GM23248 (cell line): ENCODE measurements at places on chromosomes 3 and 15. TPM values are rescaled to one million over a fixed set of nuclear protein-coding genes. Genes with fewer than 3 reads are reported as not detected.

GRCh38 chr3:129228891-129229585 is 20.4 kb upstream of the COPG1 start:
- H3K36me3 ChIP-seq = no peaks in the 10 kb centered on the region
- H3K27ac ChIP-seq = peak overlapping the region; percentile 88
- peak; percentile 88 for DNase-seq
- H3K4me1 ChIP-seq = peaks cover 55% of the 10 kb centered on the region
- no peak overlapping the region for H3K4me3 ChIP-seq
- no peaks in the 10 kb centered on the region for H3K27me3 ChIP-seq

The GOLGA6D gene
- total RNA-seq = not detected in 2 replicates

The GP5 gene
- total RNA-seq = 0.11 TPM in 1 of 2 replicates, not detected in the other

DNA sequence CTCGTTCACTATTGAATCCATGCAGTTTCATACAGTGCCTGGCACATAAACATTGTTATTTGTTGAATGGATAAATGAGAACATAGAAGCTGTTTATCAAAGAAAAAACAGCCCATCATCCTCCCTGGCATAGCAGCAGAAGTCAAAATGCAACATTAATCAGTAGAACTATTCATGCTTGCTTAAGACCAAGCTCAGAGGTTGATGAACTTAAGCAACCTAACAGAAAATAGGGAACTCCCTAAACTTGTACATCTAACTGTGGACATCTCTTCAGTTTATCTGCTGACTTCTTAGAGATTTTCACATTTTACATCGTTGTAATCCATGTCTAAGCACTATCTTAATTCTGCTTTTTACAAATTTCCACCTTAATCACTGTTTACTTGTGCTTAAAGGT is 29.2 kb downstream of the SENP8 start:
- H3K36me3 ChIP-seq = no peaks in the 10 kb centered on the region
- H3K27me3 ChIP-seq = no peaks in the 10 kb centered on the region
- H3K4me1 ChIP-seq = no peaks in the 10 kb centered on the region
- no peak overlapping the region for H3K27ac ChIP-seq

The BTLA gene
- total RNA-seq = not detected in 2 replicates

- H3K4me1 ChIP-seq = no peaks in the 10 kb centered on the region
- H3K36me3 ChIP-seq = no peaks in the 10 kb centered on the region
- no peak overlapping the region for H3K4me3 ChIP-seq
These were observed 50.0 kb upstream of the RASGRP1 start for GRCh38 chr15:38614621-38615020.

DNA sequence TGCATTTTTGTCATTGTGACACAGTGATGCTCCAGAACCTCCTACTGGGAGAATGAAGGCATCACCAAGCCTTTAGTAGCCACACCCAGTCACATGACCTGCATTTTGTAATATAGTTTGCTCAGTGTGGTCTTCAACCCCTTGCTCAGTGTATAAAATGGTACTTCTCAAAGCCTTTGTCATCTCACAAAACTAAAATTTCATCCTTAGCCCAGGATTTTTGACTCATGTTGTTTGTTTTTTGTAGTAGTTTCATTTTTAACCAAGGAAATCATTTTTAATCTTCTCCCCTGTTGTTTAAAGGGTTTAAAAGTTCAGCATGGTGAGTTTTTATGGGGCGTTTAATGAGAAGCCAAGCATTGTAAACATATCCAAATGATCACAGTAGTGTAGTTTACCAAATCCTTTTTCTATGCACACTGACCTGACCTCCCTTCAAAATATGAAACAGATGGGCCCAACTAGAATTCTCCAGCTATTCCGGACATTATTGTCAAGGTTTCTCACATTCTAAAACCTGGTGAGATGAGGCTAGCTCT is 123.5 kb upstream of the IL12A start:
- peak overlapping the region; percentile 22 for H3K4me3 ChIP-seq
- peak; percentile 57 for DNase-seq
- H3K27me3 ChIP-seq = no peaks in the 10 kb centered on the region
- peaks cover 17% of the 10 kb centered on the region; the same call in 1 of the 2 replicates for H3K36me3 ChIP-seq
- peak overlapping the region; percentile 44 for H3K27ac ChIP-seq

- 0 out of 2 replicates have a peak, but pooled peaks cover 5% of the 10 kb centered on the region for H3K27me3 ChIP-seq
- H3K4me1 ChIP-seq = peaks cover 10% of the 10 kb centered on the region; the same call in 1 of the 2 replicates
- no peak overlapping the region for H3K4me3 ChIP-seq
- DNase-seq = peak; percentile 72
- no peaks in the 10 kb centered on the region for H3K36me3 ChIP-seq
These were observed 59.5 kb upstream of the CTSH start for GRCh38 chr15:79004336-79004735.

DNA sequence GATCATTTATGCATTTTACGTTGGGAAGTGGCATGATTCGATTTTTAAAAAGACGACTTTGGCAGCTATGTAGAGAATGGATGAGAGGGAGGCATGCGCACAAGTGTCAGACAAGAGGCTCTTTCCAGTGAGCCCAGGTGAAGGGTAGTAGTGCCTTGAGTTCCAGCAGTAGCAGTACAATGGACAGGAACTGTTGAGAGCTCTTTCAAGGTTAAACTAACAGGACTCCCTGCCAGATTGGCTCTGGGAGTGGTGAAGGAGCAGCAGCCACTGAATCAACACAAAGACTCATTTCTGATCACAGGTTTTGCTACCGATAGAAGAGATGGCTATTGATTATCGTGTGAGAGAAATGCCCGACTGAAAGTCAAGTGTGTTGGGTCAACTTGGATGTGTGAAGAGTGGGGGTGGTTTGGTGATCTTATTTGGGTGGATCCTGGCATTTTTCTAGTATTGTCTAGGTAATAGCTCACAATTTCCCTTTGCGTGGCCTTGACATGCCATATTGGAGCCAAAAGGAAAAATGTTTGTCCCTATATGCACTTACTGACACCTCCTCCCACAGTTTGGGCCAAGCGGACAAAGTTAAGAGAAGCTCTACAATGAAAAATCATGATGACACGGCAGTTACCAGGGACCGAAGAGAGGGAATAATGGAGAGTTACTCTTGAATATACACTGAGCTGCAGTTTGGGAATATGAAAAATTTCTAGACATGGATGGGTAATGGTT is 81.6 kb upstream of the MDFIC2 start:
- no peak overlapping the region for H3K4me3 ChIP-seq
- no peaks in the 10 kb centered on the region for H3K4me1 ChIP-seq
- H3K27me3 ChIP-seq = no peaks in the 10 kb centered on the region
- no peaks in the 10 kb centered on the region for H3K36me3 ChIP-seq

The CACNA1D gene
- not detected in 2 replicates for total RNA-seq

DNA sequence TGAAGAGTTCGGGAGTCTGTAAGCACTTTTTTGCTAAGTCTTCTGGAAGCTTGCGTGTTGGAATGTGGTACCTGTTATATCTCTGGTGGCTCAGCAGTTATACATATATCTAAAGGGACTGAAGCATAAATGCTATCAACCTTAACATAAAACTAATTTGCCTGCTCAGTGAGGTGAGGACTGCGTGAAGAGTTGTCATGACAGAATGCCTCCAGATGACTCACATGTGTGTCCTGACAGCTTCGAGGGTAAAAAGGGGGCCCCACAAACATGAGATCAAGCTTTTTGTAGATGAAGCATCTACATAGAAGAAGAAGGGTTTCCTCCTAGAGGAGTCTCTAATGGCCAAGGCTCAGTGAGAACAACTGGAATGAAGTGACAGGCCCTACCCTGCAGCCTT is 88.8 kb upstream of the C3orf80 start:
- no peak overlapping the region for H3K4me3 ChIP-seq
- no peak overlapping the region for H3K27ac ChIP-seq
- no peaks in the 10 kb centered on the region for H3K36me3 ChIP-seq
- no peak for DNase-seq
- no peaks in the 10 kb centered on the region for H3K27me3 ChIP-seq
